ENCODE measurements at places on chromosomes 7 and 10.

- DNase-seq, result no peak
Measured at GRCh38 chr7:69912141-69912540, 313.9 kb downstream of the AUTS2 start.

- DNase-seq, result no peak
Measured at GRCh38 chr10:32650246-32650655, 204.3 kb downstream of the CCDC7 start.

GRCh38 chr7:53504914-53505313 lies 469.5 kb downstream of the POM121L12 start:
- no peak for DNase-seq

DNA sequence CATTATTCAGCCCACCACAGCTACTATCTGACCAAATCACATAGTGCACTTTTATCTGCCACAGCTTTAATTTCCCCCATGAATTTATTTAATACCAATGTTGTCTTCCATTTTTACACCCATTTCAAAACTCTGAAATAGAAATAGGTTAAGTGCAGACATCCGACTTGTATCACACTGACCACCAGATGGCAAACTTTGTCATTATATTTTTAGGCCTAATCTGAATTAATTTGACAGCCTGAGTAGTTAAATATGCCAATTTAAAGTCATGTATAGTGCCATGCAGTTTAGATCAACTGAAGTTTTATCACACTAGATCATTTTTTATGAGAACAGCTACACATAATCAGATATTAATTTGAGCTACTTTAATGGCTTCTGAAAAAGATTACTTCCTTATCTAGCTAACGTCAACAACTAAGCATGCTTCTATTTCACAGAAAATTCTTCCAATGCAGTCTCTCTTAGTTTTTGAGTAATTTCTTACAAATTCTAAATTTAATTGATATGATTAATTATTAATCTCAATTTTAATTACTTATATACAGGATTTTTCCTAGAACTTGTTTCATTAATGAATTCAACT lies 566.4 kb downstream of the GFRA1 start:
- DNase-seq, result no peak

DNA sequence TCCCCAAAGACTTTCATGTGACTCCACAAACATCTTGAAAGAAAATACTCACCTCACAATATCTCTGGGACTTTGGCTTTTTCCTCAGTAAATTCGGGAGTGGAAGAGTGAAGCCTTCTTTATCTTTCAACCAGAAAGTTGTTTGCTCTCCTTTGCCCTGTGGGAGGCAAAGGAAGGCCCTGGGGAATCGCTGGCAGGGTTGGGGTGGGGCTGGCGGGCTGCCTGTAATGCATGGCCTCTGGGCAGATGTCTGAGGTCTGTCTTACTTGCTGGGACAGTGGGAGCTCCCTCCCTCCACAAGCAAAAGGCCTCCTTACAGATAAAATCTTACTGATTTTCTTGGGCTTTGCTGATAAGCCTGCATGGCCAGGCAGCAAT lies 24.9 kb downstream of the TECTB start:
- DNase-seq, result no peak

DNA sequence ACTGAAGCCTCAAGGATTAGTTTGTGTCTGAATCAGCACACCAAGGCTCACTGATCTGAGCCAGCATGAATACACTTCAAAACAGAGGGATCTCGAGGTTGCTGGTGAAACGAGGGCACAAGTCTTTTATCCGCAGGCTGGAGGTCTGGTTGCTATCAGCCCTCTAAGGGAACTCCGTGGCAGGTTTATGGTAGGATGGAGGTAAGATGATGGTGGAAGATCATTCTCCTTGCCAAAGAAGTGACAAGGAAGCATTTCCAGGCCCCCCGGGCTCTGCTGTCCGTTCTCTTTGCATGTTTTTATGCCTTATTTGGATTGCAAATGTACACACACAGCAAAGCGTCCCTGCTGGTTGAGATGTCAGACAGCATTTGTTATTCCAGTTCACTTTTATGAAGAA lies 268.3 kb downstream of the ARHGAP12 start:
- no peak for DNase-seq

DNA sequence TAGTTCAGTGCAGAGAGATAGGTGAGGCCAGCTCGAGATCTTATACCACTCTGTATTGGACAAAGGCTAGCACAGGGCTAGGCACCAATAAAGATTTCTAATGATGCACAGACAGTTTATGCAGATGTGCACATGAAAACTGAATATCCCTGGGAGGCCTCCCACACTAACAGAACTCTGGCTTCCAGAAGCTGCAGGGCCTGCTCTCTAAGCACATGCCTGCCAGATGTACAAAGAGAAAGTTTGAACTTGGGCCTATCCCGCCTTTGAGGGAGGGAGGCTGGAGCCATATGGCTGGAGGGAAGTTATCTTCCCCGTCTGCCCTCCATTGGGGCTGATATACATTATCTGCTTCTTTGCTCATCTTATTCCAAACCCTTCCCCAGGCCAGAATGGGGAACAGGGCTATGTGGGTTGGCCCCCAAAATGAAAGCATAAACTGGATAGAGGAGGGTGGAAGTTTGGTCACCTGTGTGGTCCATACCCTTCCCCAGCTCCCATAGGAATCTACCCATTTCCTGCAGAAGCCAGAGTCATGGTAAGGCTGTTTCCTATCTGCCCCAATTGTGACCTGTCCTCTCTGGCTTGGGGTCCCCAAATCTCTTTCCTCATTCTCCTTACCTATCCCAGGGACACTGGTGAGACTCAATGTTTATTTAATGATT lies 3.8 kb downstream of the KAZALD1 start:
- DNase-seq, result no peak

DNA sequence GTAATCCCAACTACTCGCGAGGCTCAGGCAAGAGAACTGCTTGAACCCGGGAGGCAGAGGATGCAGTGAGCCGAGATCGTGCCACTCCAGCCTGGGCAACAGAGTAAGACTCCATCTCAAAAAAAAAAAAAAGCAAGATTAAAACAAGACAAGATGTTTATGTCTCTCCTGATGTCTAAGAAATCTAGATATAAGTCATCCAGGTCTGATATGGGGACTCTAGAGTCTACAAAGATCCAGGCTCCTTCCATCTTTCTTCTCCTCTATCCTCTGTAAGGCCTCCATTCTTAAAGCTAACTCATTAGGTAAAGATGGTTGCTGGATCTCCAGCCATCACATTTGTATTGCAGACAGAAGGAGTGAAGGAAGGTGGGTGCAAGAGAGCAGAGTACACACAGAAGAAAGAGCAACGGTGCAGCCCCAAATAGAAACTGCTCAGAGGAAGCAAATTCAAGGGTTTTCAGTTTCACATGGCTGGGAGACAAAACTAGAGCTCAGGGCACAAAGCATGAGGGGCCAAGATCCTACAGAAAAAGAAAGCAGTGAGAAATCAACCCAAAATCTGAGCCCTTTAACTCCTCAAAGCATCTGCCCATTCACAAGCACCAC lies 57.6 kb downstream of the USP6NL start:
- DNase-seq, result peak; percentile 37

DNA sequence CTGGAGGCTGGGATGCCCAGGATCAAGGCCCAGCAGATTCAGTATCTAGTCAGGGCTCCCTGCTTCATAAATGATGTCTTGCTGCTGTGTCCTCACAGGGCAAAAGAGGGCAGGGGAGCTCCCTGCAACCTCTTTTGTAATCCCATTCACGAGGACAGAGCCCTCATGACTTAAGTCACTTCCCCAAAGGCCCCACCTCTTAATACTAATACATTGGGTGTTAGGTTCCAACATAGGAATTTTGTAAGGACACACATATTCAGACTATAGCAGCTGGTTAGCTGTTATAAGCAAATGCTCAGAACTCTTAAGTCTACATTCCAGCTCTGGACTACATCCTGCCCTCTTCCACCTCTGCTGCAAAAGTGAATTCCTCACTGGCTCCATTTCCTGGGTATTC lies 63.0 kb downstream of the VOPP1 start:
- no peak for DNase-seq

DNA sequence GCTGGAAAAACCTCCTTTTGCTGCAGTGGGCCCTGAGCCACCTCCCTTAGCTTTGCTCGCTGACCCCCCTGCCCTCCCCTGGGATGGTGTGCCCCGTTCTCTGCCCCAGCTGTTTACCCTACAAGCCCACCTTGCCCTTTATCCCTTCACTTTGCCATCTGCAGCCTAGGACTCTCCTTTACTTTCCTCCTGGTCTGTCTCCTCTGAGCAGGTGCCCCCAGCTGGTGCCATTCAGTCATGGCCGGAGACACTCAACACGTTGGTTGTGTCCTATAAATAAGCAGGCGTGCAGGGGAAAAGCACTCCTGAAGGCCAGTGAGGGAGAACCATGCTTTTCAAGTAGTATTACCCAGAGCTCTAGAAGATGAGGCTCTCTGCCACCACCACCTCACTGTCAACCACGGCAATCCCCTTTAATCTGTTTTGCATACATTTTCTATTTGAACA lies 6.1 kb downstream of the RASSF4 start:
- DNase-seq, result no peak

DNA sequence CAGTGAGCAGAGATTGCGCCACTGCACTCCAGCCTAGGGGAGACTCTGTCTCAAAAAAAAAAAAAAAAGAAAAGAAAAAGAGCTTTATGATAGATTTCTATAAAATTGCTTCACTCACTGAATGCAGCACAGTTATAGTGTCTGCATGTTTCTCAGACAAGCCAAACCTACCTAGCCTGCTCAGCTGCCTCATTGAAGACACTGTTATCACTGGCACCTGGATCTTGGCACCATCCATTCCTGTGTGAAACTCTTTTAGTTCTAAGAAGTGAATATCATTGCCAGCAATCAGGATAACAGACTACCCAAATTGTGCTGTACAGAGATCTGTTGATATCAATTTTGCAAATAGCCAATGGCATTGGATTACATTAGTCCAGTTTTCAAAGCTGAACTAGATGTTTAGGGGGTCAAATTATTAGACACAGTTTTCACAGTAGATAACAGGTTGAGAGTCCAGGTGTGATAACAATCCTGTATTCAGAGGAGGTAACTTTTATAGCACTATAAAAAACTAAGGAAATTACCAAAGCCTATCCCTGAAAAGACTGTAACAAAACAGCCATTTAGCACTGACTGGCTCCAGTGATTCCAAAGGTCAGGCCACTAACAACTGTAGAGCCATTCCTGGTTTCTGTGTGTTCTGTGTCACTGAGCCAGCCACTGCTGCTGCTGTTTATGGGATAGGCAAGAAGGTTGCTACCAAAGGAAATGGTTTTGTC lies 17.1 kb downstream of the PDSS1 start:
- DNase-seq, result no peak

DNA sequence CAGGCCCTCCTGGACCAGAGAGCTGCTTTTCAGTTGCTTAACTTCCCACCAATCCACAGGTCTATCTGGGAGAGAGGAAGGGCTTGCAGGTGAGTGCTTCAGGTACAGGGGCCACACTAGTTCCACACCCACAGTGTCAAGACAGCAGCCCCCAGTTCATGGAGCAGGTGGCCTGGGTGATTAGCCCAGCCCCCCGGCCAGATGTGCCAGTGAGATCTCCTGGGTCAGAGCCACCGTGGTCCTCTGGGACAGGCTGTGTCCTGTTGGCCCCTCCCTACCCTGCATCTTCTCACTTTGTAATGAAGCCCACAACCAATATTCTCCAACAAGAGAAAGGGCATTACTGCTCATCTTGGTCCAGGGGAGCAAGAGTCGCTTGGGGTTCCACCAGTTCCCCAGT lies 30.6 kb downstream of the DRGX start:
- no peak for DNase-seq

DNA sequence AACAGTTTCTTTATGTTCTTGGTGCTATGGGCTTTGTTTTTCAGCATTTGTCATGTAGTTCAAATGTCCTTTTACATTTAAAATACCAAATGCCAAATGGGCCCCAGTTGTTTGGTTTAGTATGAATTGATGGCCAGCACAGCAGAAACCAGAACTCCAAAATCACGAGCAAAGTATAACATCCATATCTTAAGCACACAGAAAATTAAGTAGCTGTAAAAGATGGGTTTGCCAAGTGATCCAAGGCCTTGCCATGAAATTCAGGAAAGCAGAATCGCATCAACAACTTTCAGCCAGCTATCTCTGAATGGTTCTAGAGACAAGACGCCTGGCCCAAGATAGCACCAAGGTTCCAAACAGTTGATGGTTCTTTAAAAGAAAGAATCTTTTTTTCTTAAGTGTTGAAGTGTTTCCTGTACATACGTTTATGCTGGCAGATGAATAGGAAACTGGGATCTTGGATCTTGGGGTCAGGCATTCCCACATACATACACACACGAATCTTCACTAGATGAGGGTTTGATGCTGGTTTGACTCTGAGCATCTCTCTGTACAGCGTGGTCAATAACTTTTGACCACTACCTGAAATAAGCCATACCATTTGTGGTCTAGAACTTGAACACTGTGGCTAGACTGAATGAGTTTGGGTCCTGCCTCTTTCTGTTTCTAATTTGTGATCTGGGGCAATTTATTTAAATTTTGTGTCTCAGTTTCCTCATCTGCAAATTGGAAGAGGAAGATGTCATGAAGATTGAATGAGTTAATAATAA lies 711.8 kb downstream of the KCNMA1 start:
- DNase-seq, result no peak

DNA sequence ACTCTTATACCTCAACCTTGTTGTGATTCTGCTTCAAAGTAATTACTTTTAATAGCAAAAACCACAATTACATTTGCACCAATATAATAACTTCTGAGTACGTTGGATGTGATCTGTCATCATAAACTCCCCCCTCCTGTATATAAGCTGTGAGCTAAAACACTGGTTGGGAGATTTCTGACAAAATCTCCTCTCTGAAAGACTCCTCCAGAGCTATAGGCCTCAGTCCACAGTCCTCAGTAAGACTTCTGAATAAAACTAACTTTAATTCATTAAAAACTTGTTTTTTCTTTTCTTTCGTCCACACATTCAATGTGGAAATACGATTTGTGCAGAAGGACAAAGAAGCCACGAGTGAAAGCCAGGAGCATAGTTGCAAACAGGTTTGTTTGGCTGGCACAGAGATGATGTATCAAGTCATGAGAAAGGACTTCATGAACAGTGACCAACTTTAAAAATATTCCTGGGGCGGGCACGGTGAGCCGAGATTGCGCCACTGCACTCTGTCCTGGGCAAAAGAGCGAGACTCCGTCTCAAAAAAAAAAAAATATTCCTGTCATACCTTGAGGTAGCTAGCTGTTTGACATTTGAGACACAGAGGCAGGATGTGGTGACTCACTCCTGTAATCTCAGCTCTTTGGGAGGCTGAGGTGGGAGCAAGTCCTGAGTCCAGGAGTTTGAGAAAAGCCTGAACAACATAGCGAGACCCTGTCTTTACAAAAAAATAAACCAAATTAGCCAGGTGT lies 91.1 kb upstream of the ARHGAP21 start:
- DNase-seq, result no peak

GRCh38 chr10:6062101-6062771 lies at the start of gene IL2RA:
TSS of gene IL2RA (minus strand) at chr10:6062367. CDS start at chr10:6062151, 216 bp downstream.
- DNase-seq, result peak; percentile 87

- peak; percentile 41 for DNase-seq
Measured at GRCh38 chr7:157622000-157622399, 285.2 kb downstream of the DNAJB6 start.

Data from activated CD4-positive, alpha-beta T cell treated with anti-CD3 and anti-CD28 coated beads for 36 hours (primary cell).